Anterior cingulate cortex (tissue), 58 donors: ENCODE measurements at places on chromosomes 3 and 15.

DNA sequence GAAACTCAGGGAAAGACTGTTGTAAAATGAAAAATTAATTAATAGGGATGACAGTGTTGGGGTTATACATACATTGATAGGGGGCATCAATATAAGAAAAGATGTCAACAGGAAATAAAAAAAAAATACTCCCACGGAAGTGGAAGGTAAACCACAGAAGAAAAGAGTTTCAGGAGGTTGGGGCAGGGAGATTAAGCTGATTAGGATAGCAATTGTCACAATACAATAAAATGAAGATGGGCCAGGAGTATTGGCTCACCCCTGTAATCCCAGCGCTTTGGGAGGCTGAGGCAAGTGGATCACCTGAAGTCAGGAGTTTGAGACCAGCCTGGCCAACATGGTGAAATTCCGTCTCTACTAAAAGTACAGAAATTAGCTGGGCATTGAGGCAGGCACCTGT is 536.1 kb downstream of the AGBL1 start:
- DNase-seq, result no peak

- DNase-seq, result no peak
Measured at GRCh38 chr3:105594219-105594618, 227.5 kb downstream of the ALCAM start.

DNA sequence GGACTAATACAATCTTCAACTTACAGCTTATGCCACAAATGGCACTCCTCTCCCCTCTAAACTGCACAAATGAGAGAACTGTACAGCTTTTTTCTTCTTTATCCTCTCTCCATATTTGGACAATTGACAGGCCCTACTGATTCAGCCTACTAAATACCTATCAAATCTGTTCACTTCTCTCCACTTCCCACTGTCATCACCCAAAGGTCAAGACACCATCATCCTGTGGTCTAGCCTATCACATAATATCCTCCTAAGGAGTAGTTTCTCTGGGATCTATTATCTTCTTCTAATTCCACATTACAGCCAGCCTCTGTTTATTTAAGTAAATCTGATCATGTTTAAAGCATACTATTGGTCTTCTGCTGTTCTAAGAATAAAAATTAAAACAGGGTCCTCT is 33.0 kb upstream of the SLC12A8 start:
- DNase-seq, result no peak

GRCh38 chr3:101928890-101929289 is 79.6 kb downstream of the NFKBIZ start:
- DNase-seq, result no peak

DNA sequence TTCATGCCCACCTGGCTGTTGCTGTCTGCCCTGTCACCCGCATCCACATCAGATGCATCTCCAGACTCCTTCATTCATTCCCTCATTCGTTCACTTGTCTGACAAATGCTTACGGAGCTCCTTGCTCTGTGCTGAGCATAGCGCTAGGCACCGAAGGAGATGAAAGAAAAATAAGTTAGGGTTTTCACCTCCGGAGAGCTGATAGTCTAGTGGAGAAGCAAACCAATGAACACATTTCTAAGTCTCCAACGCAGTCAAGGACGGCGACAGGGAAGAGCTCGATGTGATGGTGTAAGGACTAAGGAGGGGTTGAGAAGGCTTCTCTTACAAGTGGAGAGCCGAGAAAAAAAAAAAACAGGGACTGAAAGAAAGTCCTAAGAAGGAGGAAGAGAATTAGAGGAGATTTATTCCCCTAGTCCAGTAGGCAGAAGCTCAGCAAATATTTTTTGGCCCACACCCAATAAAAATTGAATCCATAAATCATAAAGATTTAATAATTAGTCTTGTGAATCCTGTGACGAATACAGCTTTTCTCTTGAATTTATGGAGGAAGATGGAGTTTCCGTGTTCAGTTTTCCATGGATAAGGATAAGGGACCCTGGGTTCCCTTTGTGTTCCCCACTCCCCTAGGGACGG is 127.2 kb upstream of the DLG1 start:
- DNase-seq, result no peak

GRCh38 chr3:128252083-128252482 is 98.8 kb downstream of the EEFSEC start:
- no peak for DNase-seq

DNA sequence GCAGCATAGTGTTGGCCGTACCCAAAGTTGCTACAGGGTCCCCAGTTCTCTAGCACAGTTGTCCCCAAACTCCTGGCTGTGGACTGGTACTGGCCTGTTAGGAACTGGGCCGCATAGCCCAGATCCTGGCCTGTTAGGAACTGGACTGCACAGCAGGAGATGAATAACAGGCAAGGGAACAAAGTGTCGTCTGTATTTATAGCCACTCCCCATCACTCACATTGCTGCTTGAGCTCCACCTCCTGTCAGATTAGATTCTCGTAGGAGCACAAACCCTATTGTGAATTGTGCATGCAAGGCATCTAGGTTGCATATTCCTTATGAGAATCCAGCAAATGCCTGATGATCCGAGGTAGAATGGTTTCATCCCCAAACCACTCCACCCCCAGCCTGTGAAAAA is 604.0 kb upstream of the LMCD1 start:
- DNase-seq, result peak; percentile 32

DNA sequence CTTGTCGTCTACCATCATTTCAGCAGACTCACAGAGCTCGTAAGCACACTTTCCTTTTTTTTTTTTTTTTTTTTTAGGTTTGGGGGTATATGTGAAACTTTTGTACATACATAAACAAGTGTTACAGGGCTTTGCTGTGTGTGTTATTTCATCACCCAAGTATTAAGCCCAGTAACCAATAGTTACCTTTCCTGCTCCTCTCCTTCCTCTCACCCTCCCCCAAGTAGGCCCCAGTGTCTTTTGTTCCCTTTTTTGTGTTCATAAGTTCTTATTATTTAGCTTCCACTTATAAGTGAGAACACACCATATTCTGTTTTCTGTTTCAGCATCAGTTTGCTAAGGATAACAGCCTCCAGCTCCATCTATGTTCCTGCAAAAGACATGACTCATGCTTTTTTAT is 746.8 kb downstream of the GRM7 start:
- DNase-seq, result no peak

DNA sequence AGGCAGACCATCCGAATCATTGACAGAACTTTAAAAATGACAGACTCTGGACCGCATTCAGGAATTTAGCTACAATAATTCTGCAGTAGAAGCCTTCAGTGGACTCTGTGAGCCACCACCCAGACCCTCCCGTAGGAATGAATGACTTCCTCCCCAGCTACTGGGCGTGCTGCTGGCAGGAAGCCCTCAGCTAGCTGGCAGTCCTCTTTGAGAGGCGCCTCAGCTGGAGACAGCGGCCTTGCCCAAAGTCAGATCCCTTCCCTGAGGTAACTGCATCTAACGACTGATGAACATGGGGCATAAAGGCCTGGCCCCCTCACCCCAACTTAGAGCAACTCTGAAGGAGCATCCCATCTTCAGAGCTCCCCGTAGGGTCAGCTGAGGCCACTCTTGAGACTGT is 25.8 kb downstream of the CRABP1 start:
- DNase-seq, result no peak

DNA sequence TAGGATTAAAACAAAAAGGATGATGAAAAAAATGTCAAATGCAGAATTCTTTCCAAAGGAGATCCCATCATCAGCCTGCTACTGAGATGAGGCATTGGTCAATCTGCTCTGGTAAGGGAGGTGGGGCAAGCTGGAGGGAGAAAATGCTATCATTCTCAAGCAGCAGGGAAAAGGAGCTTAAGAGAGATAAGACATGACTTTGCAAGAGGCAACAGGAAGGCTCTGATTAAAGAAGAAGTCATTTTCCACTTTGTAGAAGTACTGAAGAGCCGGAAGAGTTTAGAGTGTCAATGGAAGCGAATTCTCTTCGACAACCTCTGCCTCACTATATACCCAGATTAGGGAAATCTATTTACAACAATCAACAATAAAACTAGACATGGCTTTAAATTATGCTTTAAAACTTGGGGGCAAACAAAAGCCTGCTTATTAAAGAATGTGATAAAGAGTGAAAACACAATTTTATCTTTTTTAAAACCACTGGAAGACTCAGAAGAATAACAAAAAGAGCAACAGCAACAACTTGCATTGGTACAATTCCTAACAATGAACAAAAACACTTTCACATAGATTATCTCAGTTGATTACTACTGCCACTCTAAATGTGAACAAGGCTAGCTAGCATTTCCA is 81.8 kb upstream of the NANOGP8 start:
- DNase-seq, result no peak

DNA sequence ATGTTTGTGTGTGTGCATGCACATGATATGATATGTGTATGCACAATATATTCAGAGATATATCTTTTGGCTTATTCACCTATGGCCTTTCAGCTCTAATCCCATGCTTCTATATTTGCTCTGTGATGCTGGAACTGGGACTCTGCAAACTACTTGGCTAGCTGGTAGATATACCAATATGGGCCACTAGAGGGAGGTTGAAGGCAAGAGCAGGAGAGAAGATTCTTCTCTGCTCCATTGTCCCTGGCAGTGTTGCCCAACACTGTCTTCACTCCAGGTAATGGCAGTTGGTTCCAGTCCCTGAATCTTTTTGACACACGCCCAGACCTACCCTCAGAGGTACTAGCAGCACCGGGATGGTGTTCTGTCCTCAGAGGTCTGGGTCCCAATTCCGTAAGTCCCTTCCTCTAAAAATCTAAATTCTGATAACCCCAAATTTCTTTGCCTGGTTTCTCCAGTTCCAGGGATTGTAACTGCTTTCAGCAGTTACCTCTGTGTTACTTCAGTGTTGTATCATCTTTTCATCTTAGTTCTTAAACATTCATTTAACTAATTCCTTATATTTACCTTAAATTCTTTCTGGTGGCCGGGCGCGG is 44.7 kb downstream of the GTPBP8 start:
- peak; percentile 8 for DNase-seq

DNA sequence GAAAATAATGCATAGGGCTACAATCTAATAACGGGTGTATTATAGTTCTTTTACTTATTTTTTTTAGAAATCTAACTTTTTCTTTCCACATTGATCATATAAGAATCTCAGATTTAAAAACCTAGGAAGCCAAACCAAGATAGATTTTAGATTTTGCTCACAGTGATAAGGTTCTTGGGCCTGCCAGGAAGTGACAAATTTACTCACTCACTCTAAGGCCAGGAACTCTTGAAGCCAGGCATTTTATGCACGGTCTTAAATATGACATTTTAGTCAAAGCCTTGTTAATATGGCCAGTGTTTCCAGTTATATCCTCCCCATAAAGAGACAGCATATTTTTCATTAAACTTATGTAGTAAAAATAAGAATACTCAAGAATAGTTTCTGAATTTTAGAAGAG is 271.4 kb downstream of the SQOR start:
- DNase-seq, result no peak

DNA sequence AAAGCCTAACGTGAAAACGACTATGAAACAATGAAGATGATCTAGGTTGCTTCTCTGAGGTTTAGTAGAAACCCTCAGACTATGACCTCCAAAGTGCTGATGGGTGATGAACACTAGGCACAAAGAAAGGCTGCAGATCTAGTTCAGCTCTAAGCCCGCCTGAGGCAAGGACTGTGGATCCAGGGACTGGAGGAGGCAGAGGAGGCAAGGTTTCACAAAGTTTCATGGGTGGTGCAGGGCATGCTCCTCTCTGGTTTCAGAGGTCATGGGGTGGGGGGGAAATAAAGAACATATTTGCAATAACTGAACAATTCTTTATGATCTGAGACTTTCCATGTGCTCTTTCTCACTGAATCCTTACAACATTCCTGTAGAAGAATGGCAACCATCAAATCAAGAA is 679.2 kb downstream of the NTRK3 start:
- DNase-seq, result no peak

- DNase-seq, result no peak
Measured at GRCh38 chr3:111729087-111729846, 129.8 kb upstream of the PHLDB2 start.

DNA sequence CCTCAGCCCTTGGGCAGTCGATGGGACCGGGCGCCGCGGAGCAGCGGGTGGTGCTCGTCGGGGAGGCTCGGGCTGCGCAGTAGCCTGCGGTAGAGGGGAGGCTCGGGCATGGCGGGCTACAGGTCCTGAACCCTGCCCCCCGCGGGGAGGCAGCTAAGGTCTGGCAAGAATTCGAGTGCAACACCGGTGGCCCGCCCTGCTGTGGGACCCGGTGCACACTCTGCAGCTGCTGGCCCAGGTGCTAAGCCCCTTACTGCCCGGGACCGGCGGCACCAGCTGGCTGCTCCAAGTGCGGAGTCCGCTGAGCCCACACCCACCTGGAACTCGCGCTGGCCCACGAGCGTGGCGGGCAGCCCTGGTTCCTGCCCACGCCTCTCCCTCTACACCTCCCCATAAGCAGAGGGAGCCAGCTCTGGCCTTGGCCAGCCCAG is 377.7 kb upstream of the RBMS3 start:
- DNase-seq, result no peak

GRCh38 chr15:60797444-60798040 is 318.6 kb upstream of the ICE2 start:
- no peak for DNase-seq

DNA sequence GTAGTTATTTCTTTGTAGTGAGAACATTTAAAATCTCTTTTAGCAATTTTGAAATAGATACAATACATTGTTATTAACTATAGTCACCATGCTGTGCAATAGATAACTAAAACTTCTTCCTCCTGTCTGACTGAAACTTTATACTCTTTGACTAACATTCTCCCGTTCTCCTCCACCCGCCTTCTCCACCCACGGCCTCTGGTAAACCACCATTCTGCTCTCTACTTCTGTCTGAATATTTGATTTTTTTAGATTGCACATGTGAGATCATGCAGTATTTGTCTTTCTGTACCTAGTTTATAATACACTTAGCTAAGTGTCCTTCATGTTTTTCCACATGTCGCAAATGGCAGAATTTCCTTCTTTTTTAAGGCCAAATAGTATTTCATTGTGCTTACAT is 72.8 kb upstream of the RBM5 start:
- no peak for DNase-seq

GRCh38 chr3:50592568-50592967 is 19.0 kb downstream of the CISH start:
- no peak for DNase-seq

DNA sequence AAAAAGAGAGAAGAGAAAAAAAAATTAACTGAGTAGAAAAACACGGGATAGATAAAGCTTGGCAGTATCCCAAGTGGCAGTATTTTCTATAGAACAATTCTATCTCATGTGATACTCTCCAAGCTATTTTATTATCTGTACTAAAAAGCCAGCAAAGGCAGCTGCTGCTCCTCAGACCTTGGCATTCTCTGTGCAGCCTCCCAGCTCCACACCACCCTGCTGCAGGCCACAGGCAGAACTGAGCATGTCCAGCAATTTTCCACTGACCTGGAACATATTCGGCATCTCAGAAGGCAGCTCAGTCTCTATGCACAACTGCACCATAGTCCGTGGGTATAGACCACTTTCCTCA is 1161.4 kb downstream of the IGSF11 start:
- DNase-seq, result peak; percentile 9
